ENCODE measurements at places on chromosomes 7 and 10.

DNA sequence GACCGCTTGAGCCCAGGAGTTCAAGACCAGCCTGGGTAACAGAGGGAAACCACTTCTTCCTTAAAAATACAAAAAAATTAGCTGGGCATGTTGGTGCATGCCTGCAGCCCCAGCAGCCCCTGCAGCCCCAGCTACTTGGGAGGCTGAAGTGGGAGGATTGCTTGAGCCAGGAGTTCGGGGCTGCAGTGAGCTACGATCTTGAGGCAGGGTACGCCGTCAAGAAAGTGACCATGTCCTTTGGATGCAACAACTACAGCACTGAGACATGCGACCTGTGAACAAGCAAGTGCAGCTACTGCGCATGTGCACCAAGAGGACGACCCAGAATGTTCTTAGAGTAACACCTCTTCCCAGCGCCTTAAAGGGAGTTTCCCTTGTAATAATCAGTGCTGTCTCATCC is 66.6 kb upstream of the ZNF479 start:
- DNase-seq, result no peak

GRCh38 chr10:125415006-125415633 is 254.8 kb upstream of the CTBP2 start:
- no peak for DNase-seq

- DNase-seq, result no peak
Observed at GRCh38 chr10:8036506-8037198, 17.8 kb upstream of the GATA3 start.

GRCh38 chr10:124728071-124728829 is 15.9 kb downstream of the FAM53B start:
- no peak for DNase-seq

GRCh38 chr7:133052401-133052756 is 29.5 kb downstream of the CHCHD3 start:
- no peak for DNase-seq
